Osteocyte (in vitro differentiated cells): ENCODE measurements at places on chromosomes 6 and 20. TPM values are rescaled to one million over a fixed set of nuclear protein-coding genes. Genes with fewer than 3 reads are reported as not detected.

GRCh38 chr20:1625083-1625690, 5.4 kb upstream of the SIRPB1 start:
- no peaks in the 10 kb centered on the region for H3K36me3 ChIP-seq
- DNase-seq: no peak

DNA sequence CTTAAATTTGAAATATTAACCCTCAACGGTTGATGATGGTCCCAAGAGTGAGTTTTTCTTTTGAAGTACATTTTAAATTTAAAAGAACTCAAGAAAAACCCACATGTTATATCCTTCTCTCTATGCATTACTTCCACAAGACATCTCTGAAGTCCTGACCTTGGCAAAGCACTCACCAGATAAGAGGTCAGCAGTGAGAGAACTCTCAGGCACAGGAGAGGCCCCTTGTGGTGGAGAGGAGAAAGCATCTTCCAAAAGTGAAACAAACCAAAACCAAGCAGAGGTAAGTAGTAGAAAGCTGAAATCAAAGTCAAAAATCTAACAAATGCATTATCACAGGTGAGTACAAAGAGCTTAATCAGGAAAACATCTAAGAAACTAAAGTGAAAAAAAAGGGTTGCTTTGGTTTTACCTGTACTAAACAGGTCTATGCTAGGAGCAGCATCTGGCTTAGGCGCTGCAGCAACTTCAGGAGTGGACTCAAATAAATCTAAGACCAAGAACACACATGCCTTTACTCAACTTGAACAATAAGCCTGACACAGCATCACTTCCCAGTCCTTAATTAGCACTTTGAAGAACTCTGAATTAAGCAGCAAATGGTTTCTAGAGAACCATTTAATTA, 80.5 kb downstream of the PRSS35 start:
- H3K4me3 ChIP-seq: no peak overlapping the region
- H3K27ac ChIP-seq: no peak overlapping the region
- no peak for DNase-seq
- H3K4me1 ChIP-seq: no peaks in the 10 kb centered on the region
- peaks cover 14% of the 10 kb centered on the region for H3K27me3 ChIP-seq
- H3K36me3 ChIP-seq: no peaks in the 10 kb centered on the region

DNA sequence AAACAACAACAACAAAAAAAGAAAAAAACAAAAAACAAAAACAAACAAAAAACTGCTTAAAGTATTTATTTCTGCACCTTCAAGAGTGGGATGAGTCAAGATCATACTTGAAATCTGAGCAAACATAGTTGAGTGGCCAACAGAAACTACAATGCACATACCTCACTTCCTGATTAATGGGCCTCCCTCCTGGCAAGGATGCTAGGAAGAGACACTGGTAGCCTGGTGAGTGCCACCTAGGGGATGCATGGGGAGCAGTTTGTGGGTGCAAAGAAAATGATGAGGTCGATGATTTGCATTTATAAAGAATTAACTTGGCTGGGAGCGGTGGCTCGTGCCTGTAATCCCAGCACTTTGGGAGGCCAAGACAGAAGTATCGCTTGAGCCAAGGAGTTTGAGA, 808.1 kb downstream of the MAFB start:
- no peak for DNase-seq
- H3K27me3 ChIP-seq: no peaks in the 10 kb centered on the region
- H3K4me1 ChIP-seq: peaks cover 72% of the 10 kb centered on the region
- no peak overlapping the region for H3K27ac ChIP-seq

GRCh38 chr6:36245572-36246061, 24.2 kb upstream of the PNPLA1 start:
- no peak overlapping the region for H3K27ac ChIP-seq
- H3K4me1 ChIP-seq: peaks cover 6% of the 10 kb centered on the region
- no peak overlapping the region for H3K4me3 ChIP-seq

- DNase-seq: no peak
- no peaks in the 10 kb centered on the region for H3K36me3 ChIP-seq
- no peak overlapping the region for H3K27ac ChIP-seq
- H3K4me1 ChIP-seq: no peaks in the 10 kb centered on the region
- no peak overlapping the region for H3K4me3 ChIP-seq
- no peaks in the 10 kb centered on the region for H3K27me3 ChIP-seq
Observed at GRCh38 chr6:105844275-105844883, 241.8 kb upstream of the PRDM1 start.

DNA sequence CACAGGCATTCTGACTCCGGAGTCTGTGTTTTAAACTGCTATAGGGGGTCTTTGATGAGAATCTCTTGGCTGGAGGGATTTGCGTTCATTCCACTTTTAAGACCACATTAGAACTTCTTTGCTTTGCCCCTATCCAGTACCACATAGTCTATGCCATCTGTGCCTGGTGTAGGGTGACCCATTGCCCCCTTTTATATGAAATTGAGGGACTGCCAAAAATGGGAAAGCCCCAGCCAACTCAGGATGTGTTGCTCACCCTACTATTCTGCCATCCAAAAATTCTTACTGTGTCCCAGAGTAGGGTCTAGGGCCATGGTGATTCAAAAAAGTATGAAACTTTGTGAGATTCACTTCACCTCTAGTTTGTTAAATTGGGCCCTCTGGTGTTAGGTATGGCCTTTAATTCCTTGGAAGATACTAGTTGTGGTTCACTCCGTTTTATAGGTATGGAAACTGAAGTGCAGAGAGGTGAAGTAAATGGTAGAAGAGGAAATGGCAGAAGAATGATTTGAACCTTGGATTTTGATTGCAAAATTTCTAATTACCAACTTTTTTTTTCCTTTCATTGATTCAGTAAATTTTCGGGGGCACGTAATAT, 1.4 kb downstream of the PFDN4 start:
- peaks cover 10% of the 10 kb centered on the region for H3K27me3 ChIP-seq
- H3K4me1 ChIP-seq: peaks cover 32% of the 10 kb centered on the region
- DNase-seq: no peak
- no peak overlapping the region for H3K27ac ChIP-seq
- H3K36me3 ChIP-seq: no peaks in the 10 kb centered on the region

- H3K27me3 ChIP-seq: no peaks in the 10 kb centered on the region
- no peak overlapping the region for H3K4me3 ChIP-seq
- no peak for DNase-seq
- H3K4me1 ChIP-seq: peaks cover 9% of the 10 kb centered on the region
- no peak overlapping the region for H3K27ac ChIP-seq
- H3K36me3 ChIP-seq: no peaks in the 10 kb centered on the region
Observed at GRCh38 chr20:49969946-49970345, 12.8 kb upstream of the SNAI1 start.

GRCh38 chr20:11807054-11808048, 110.3 kb upstream of the BTBD3 start:
- H3K36me3 ChIP-seq: no peaks in the 10 kb centered on the region
- peaks cover 51% of the 10 kb centered on the region for H3K4me1 ChIP-seq
- peak overlapping the region; percentile 77 for H3K27ac ChIP-seq

DNA sequence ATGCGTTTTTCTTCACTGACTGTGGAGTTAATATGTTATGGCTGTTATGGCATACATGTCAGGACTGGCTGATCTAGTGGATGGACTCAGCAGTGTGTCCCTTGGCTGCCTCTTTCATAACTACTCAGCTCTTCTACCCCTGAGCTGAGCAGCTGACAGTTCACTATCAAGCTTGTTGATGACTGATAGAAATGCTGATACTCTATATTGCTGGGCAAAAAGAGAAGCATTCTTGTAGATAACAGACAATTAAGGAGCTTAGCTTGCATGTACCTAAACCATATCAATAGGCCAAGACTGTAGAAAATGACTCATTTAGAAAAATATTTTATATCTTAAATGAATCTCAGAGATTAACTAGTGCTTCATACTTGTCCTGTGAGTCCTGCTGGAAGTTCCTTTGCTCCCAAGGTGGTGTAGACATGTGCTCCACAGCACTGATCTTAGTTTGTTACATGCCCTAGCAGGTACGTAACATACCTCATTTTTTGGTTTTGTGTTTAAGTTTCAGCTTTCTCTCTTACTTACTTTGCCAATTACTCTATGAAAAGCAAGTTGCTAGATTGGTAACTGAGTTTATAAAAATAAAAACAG, 236.9 kb downstream of the GMDS start:
- H3K36me3 ChIP-seq: peaks cover 20% of the 10 kb centered on the region
- no peak overlapping the region for H3K27ac ChIP-seq
- H3K4me1 ChIP-seq: peaks cover 2% of the 10 kb centered on the region

DNA sequence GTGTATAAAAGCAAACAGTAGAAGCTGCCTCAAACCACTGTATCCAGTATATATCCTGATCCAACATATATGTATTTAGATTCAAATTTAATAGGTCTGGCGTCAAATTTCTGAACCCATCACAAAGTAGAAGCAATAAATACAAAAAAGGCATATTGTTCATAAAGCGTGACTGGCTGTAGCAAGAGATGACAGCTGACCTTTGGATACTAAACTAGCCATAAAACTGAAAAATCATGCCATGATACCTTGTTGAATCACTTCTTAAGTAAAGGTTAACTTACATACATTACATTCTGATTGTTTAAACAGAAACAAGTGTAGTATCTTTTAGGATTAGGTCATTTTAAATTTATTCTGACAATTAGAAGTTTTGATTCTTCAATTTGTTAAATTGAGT, 372.0 kb upstream of the FLRT3 start:
- no peak overlapping the region for H3K4me3 ChIP-seq
- no peak overlapping the region for H3K27ac ChIP-seq
- no peaks in the 10 kb centered on the region for H3K4me1 ChIP-seq
- DNase-seq: no peak
- H3K27me3 ChIP-seq: no peaks in the 10 kb centered on the region
- H3K36me3 ChIP-seq: no peaks in the 10 kb centered on the region

DNA sequence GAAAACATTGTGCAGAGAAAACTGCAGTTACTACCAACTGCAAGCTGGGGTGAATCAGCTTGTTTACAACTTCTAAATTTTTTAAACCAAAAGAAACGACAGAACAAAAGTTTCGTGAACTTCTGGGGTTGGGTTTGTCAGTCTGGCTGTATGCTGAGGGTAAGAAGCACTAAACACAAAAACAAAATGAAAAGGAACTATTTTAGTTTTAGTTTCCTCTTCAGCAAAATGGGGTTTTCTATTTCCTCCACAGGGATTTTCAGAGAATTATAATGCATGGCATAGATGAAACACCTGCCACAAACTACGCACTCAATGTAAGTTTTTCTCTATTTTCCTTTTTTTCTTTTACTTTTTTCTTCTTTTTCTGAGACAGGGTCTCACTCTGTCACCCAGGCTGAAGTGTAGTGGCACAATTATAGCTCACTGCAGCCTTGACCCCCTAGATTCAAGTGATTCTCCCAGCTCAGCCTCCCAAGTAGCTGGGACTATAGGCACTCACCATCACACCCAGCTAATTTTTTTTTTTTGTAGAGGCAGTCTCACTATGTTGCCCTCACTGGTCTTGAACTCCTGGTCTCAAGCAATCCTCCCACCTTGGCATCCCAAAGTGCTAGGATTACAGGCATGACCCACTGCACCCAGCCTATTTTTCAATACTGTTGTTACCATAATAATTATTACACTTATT, 40.6 kb downstream of the CGA start:
- no peak overlapping the region for H3K4me3 ChIP-seq
- no peaks in the 10 kb centered on the region for H3K4me1 ChIP-seq
- DNase-seq: no peak

GRCh38 chr6:143507358-143508145, 4.0 kb downstream of the FUCA2 start:
- H3K4me3 ChIP-seq: no peak overlapping the region
- H3K4me1 ChIP-seq: peaks cover 25% of the 10 kb centered on the region

- no peak for DNase-seq
- H3K4me1 ChIP-seq: peaks cover 24% of the 10 kb centered on the region
- H3K27ac ChIP-seq: peak overlapping the region; percentile 58
- H3K36me3 ChIP-seq: no peaks in the 10 kb centered on the region
Observed at GRCh38 chr6:28589957-28590349, 64.3 kb downstream of the GPX5 start.

GRCh38 chr20:41344477-41344876, 3.9 kb downstream of the LPIN3 start:
- no peak overlapping the region for H3K4me3 ChIP-seq
- H3K4me1 ChIP-seq: peaks cover 11% of the 10 kb centered on the region
- no peak for DNase-seq
- no peaks in the 10 kb centered on the region for H3K27me3 ChIP-seq

DNA sequence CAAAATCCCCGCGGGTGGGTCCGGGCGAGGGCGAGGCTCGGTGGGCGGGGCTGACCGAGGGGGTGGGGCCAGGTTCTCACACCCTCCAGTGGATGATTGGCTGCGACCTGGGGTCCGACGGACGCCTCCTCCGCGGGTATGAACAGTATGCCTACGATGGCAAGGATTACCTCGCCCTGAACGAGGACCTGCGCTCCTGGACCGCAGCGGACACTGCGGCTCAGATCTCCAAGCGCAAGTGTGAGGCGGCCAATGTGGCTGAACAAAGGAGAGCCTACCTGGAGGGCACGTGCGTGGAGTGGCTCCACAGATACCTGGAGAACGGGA, 809 bp downstream of the HLA-G start:
- H3K4me1 ChIP-seq: no peaks in the 10 kb centered on the region
- no peak overlapping the region for H3K27ac ChIP-seq
- no peaks in the 10 kb centered on the region for H3K36me3 ChIP-seq
- H3K27me3 ChIP-seq: peaks cover 79% of the 10 kb centered on the region
- H3K4me3 ChIP-seq: no peak overlapping the region

GRCh38 chr6:48782225-48782624, 671.2 kb upstream of the PTCHD4 start:
- H3K4me1 ChIP-seq: no peaks in the 10 kb centered on the region
- H3K4me3 ChIP-seq: no peak overlapping the region
- H3K27ac ChIP-seq: no peak overlapping the region
- peaks cover 3% of the 10 kb centered on the region for H3K36me3 ChIP-seq

GRCh38 chr20:3661814-3662665, 1.2 kb downstream of the GFRA4 start:
- peaks cover 12% of the 10 kb centered on the region for H3K27me3 ChIP-seq
- DNase-seq: no peak
- H3K4me1 ChIP-seq: peaks cover 9% of the 10 kb centered on the region
- H3K4me3 ChIP-seq: no peak overlapping the region
- H3K36me3 ChIP-seq: no peaks in the 10 kb centered on the region

DNA sequence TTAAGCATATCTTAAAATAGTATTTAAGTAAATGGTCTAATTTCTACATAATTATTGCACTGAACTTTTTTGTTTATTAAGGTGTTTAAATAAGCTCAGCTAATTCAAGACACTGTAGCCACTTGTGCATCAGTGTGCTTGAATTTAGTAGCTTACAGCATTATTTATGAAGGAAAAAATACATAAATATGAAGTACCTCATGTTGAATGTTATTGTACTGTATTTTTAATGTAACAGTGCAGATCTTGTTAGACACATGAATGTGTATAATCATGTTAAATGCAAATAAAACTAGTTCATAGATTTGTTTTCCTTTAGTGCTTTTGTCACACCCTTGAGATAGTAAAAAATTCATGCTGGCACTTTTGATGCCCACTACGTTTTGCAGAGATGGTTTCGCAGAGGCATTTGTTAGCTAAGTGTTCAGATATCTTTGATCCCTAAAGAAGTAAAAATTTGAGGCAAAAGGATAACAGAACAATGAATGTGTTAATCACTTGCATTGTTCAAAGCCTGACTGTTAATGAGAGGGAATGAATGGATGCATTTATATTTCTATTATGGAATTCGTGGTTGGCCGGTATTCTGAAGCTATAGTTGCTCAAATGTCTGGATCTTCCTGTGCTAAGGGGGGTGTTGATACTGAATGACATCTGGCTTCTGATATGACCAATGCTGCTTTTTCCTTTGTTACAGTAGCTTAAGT, 8.8 kb downstream of the BTBD3 start:
- peaks cover 18% of the 10 kb centered on the region for H3K36me3 ChIP-seq
- peaks cover 3% of the 10 kb centered on the region for H3K4me1 ChIP-seq
- DNase-seq: no peak
- H3K4me3 ChIP-seq: no peak overlapping the region
- no peaks in the 10 kb centered on the region for H3K27me3 ChIP-seq
- H3K27ac ChIP-seq: no peak overlapping the region

The GABRR2 gene
- 0.68 and 0.97 TPM in 2 replicates for total RNA-seq

The COX4I2 gene
- not detected in 2 replicates for total RNA-seq

The NHLRC1 gene
- total RNA-seq: 1.0 and 1.5 TPM in 2 replicates

The GNRH2 gene
- total RNA-seq: not detected in 2 replicates

The R3HDML gene
- not detected in 2 replicates for total RNA-seq

The GINS1 gene
- total RNA-seq: 5.8 and 6.2 TPM in 2 replicates

The MUC21 gene
- total RNA-seq: not detected in 2 replicates
